ENCODE measurements at places on chromosomes 6 and 20.
A peak's percentile ranks its signal among the peaks of the same experiment; 100 is the strongest.

DNA sequence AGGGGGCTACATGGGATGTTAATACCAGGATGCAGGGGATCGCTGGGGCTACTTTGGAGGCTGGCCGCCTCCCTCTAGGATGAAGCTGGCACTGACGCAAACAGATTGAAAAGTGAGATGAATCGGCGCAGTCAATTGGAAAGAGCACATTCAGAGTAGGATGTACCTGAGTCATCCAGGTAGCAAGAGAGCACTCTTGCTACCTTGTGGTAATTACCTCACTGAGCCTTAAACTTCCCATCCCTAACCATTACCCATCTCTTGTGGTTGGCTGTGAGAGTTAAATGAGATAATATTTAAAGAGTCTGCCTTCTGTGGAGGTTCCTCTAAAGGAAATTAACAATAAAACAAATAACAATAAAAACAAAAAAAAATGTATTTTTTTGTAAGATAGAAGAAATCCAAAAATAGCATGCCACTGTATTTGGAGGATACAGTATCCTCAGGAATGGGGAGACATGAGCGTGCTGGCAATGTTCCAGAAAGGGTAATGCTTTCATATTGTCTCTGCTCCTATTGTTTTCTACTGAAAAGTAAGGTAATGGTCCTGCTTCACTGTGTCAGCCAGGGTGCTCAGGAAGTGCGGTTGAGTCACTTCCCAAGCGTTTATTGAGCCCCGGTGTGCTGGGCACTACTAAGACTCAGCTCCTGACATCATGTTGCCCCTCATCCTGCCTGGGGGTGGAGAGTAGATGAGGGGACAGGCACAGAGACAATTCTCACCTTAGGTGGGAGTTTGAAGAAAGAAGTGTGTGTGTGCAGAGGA, 301.1 kb downstream of the EYA4 start:
- no peak for DNase-seq

GRCh38 chr20:5118220-5119142, 1.3 kb downstream of the PCNA start:
- DNase-seq, result no peak

GRCh38 chr6:38492031-38492430, 147.7 kb downstream of the BTBD9 start:
- DNase-seq, result no peak

GRCh38 chr6:85191656-85192055, 258.2 kb upstream of the NT5E start:
- peak; percentile 56 for DNase-seq

DNA sequence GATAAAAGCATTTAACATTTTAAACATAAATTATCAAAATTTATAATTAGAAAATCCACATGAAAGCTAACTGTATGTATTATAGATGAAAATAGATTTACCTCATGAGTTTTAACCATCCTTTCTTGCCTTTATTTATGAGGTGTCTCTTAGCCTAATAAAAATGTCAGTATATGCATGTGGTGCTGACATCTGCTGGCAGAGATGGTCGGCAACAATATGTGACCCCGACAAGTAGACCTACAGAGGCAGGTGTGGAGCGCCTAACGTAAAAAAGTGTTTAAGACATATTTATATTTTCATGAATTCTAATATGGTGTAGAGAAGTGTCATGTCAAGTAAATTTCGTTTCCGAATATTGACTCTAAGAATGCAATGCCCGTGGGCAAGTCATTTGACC, 149.0 kb upstream of the FUT9 start:
- DNase-seq, result no peak

DNA sequence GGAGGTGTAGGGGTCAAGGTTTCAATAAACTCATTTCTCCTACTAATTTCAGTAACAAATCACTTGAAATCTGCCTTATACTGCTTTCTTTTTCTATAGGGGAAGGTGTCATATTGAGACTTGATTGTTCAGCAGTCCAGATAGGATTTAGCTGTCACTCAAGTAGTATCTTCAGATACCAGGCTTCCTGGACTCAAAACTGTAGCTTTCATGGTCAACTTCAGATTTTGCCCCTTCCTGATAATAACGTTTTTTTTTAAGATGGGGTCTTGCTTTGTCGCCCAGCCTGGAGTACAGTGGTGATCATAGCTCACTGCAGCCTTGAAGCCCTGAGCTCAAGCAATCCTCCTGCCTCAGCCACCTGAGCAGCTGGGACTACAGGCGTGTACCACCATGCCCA, 77.8 kb downstream of the JAG1 start:
- DNase-seq, result no peak

GRCh38 chr6:143961886-143962878, 45.9 kb downstream of the PLAGL1 start:
- DNase-seq, result peak; percentile 47

DNA sequence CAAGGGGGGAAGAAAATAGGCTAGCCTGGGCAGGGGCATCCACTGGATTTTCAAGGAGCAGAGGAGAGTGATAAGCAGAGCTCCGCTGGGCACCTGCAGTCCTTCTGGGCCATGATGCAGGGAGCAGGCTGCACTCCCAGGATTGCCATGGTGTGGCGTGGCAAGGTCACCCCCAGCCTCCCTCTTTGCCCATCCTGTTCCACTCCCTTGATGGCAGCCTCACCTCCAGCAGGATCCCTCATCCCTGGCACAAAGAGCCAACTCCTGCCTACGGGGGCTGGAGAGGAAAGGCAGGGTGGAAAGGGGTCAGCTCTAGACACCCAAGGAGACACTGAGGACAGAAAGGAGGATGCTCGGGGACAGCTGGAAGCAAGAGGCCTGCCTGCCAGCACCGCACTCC, 22.4 kb upstream of the MYMX start:
- DNase-seq, result no peak

DNA sequence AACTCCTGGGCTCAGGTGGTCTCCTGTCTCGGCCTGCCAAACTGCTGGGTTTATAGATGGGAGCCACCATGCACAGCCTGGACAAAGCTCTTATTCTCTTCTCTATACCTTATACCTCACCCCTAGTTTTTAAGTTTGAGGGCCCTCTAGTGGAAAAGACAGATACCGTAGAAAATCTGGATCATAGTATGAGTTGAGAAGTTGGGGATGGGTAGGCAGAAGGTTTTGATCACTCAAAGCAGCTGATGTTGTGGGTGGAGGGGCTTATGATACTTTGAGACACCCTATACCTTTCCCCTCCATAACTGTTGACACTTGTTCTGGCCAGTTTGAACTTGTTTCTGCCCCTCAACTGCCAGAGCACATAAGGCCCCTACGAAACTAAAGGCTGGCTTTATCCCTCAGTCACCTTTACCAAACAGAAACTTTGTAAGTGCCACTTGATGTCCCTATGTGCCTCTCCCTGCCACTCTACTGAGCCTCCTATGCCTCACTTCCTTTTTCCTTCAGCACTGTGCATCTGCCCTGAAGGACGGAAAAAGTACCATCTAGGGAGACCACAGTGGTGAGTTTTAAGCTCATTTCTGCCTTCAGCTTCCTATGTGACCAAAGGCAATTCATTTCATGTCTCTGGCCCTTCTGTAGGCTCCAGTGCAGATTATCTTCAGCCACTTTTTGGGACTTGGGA, 28.6 kb downstream of the RALY start:
- DNase-seq, result no peak

DNA sequence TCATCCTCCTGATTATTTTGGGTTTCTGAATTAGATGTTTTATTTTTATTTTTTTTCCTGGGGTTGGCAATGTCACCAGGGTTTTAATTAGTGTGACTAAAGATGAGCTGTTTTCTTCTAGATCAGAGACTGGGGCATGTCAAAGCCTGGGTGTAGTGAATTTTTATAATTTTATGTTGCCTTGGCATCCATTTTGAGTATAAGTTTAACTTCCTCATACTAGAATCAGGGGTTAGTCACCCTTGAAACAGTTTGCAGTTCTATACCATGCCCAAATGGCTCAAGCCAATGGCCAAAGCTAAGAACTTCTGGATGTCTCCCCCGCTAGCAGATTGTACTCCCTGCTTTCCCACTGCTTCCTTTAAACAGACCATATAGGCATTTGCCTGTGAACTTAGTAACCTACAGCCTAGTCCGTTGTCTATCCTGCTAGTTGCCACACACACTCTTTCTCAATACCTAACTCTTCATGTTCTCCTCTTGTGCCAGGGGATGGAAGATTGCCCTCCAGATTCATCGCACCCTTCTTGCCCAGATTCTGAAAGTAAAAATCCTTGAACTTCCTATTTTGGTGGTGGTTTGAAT, 54.5 kb downstream of the KIAA0408 start:
- no peak for DNase-seq

DNA sequence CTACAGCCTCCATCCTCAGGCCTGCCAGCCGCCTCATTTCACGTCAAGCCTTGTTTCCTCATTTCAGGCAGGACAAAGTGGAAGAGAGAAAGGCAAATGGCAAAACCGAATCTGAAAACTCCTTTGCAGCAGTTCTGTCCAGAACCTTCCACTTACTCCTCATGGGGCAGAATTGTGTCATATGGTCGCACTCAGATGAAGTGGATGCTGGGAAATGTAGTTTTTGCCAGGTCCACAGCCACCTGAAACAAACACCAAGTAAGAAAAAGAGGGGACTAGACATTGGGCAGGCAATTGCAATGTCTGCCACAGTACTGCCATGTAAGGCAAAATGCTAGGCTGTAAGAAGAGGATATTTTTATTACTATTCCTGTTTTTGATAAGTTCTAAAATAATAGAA, 44.9 kb downstream of the ISM1 start:
- no peak for DNase-seq

GRCh38 chr6:36825994-36826393, 13.2 kb downstream of the CPNE5 start:
- DNase-seq, result no peak

DNA sequence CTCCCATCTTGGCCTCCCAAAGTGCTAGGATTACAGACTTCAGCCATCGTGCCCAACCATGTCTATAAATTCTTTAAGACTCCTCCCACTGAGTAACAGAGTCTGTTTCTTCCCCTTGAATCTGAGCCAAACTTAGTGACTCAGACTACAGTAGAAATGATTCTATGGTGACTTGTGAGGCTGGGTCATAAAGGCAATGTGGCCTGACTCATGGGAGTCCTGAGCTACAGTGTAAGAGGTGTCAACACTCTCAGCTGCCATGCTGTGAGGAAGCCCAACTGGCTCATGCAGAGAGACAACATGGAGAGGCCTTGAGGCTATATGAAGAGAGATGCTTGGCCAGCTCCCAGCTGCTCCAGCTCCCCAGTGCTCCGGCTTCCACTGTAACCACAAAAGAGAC, 5.2 kb upstream of the NRSN2 start:
- no peak for DNase-seq

- DNase-seq, result no peak
Measured at GRCh38 chr6:17665132-17665531, 41.6 kb downstream of the NUP153 start.

DNA sequence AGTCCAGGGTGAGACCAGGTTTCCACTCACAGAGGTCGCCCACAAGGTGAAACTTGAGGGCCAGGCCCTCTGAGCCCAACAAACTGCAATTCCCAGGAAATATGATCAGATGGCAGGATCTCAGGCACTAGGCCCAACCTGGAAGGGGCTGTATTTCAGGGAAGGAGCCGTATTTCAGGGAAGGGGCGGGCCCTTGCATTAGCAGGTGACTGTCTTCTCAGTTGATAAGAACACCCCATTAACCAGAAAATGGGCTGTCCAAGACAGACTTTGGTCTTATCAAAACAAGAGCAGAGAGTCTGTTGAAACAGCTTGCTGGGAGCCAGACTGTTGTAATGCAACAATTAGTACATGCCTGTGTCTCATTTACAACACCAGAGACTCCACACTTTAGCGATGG, 10.9 kb upstream of the BNIP5 start:
- DNase-seq, result no peak

- no peak for DNase-seq
Measured at GRCh38 chr6:37709932-37710555, 12.4 kb upstream of the MDGA1 start.

DNA sequence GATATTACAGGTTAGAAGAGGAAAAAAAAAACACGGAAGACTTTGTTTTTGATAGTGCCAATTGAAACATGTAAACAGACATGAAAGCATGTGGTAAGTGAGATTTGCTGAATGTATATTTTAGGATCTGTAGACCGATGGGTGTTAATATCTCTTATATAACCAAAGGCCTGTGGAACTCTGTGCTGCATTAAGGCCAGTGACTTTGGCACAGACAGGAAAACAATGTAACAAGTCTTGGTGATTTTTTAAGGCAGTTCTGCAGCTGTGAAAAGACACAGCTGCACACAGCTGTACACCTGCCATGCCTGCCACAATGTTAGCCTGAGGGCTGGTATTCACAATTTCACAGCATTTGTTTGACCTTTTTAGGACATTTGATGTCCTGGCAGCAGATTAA, 6.1 kb downstream of the SOBP start:
- DNase-seq, result no peak

DNA sequence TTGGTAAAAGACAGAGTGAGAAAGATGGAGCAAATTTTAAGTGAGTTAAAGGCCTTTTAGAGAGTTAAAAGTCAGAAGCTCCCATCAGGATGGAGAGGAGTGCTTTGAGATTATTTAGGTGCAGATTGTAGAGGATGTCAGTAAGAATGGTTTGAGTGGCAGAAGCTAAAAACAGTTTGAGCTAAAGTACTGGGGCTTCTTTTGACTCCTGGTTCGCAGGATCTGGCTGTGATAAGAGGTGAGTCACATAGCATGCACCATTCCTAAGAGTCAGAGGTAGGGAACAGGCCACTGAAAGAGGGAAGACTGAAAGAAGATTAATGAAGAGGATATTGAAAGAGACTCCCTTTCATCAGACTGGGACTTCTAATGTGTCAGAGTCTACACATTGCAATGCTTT, 1047.9 kb upstream of the MAP3K7 start:
- DNase-seq, result no peak

DNA sequence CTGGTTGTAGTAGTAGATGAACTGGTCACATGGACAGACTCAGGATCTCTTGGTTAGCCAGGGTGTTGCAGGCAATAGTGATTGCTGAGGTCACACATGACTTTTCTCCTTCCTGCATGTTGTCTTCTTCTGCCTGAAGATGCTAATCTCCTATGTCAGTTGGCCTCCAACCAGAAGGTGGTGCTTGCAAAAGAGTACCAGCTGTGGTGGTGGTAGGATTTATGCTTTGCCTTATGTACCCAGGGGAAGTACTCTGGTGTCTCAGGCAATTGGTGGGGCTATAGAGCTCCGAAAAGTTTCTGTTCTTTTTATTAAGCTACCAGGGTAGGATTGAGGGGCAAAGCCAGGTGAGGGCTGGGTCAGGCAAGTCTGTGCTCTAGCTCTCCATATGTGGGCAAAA, 98.5 kb downstream of the CARMIL1 start:
- no peak for DNase-seq

GRCh38 chr6:33732817-33733708, 13.6 kb downstream of the IP6K3 start:
- no peak for DNase-seq

Measured in GM04503 (cell line).